ENCODE measurements at places on chromosomes 3 and 15. TPM values are rescaled to one million over a fixed set of nuclear protein-coding genes. Genes with fewer than 3 reads are reported as not detected.
A peak's percentile ranks its signal among the peaks of the same experiment; 100 is the strongest.

Gene SLC30A4
- 2.0 TPM for total RNA-seq

Gene FETUB
- total RNA-seq: not detected

Gene GOLGA6D
- 0.27 TPM for total RNA-seq

Gene ARHGAP11A
- total RNA-seq: 32.8 TPM

Gene TIMP4
- 0.28 TPM for total RNA-seq

Gene OR5K3
- not detected for total RNA-seq

Gene GUCA1C
- not detected for total RNA-seq

Gene MNS1
- 25.5 TPM for total RNA-seq

Gene GHSR
- total RNA-seq: not detected

Gene CACNA2D2
- not detected for total RNA-seq

Gene AGTR1
- not detected for total RNA-seq

Gene CNTN6
- total RNA-seq: not detected

DNA sequence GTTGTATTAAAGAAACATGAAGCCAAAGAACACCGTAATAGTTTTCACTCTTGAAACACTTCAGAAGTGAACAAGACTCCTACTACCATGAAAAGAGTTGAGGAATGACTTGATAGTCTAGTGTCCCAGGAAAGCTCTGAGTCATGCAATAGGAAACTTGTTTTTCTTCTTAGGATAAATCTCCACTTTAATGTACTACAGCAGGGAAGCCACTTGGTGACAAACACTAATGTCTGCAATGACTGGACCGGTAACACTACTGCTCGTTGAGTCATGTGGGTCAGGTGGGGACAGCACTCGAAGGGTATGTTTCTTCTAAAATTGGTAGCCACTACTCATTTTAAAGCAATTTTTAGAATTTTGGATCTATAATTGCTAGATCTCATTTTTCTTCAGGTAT lies 291.7 kb upstream of the CNTN3 start:
- H3K4me3 ChIP-seq: no peak overlapping the region
- H3K27me3 ChIP-seq: no peaks in the 10 kb centered on the region
- no peaks in the 10 kb centered on the region for H3K36me3 ChIP-seq
- no peak overlapping the region for H3K27ac ChIP-seq
- H3K4me1 ChIP-seq: no peaks in the 10 kb centered on the region

DNA sequence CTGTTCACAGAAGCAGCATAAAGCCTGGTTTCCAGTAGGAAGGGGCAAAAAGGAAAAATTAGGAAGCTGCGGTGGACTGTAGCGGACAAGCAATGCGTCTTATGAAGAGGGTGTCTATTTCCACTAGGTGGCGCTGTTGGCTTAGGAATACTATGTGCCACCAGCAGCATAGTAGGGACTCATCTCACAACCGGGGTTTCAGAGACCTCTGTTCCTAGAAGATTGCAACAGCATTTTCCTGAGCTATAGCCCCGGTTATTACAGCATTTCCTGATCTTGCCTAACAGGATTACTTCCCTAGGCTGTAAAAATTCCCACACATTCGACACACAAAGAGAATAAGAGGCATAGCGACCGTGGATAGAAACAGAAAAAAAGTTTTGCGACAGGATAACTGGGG lies 683.0 kb downstream of the TBL1XR1 start:
- no peaks in the 10 kb centered on the region for H3K4me1 ChIP-seq
- no peaks in the 10 kb centered on the region for H3K27me3 ChIP-seq
- DNase-seq: peak; percentile 37
- H3K36me3 ChIP-seq: no peaks in the 10 kb centered on the region

- H3K27ac ChIP-seq: peak overlapping the region; percentile 11
- peaks cover 13% of the 10 kb centered on the region for H3K36me3 ChIP-seq
- H3K4me1 ChIP-seq: peaks cover 66% of the 10 kb centered on the region
- no peak overlapping the region for H3K4me3 ChIP-seq
Observed at GRCh38 chr3:185423178-185423577, 60.2 kb downstream of the MAP3K13 start.

GRCh38 chr3:18177271-18177670 lies 247.9 kb downstream of the SATB1 start:
- DNase-seq: peak; percentile 21
- H3K36me3 ChIP-seq: no peaks in the 10 kb centered on the region
- no peaks in the 10 kb centered on the region for H3K27me3 ChIP-seq
- H3K27ac ChIP-seq: no peak overlapping the region
- no peaks in the 10 kb centered on the region for H3K4me1 ChIP-seq

- peaks cover 10% of the 10 kb centered on the region for H3K4me1 ChIP-seq
- DNase-seq: peak; percentile 45
- no peaks in the 10 kb centered on the region for H3K36me3 ChIP-seq
- H3K27ac ChIP-seq: no peak overlapping the region
- no peaks in the 10 kb centered on the region for H3K27me3 ChIP-seq
- no peak overlapping the region for H3K4me3 ChIP-seq
Observed at GRCh38 chr15:50148362-50148963, 29.4 kb upstream of the ATP8B4 start.

GRCh38 chr3:3589715-3590130 lies 209.5 kb upstream of the LRRN1 start:
- H3K27ac ChIP-seq: no peak overlapping the region
- no peak for DNase-seq
- no peaks in the 10 kb centered on the region for H3K4me1 ChIP-seq
- H3K27me3 ChIP-seq: no peaks in the 10 kb centered on the region
- H3K36me3 ChIP-seq: no peaks in the 10 kb centered on the region

GRCh38 chr3:180420804-180421203 lies 181.2 kb upstream of the TTC14 start:
- H3K27ac ChIP-seq: peak overlapping the region; percentile 30
- peaks cover 51% of the 10 kb centered on the region for H3K4me1 ChIP-seq
- H3K27me3 ChIP-seq: no peaks in the 10 kb centered on the region
- H3K4me3 ChIP-seq: no peak overlapping the region
- DNase-seq: no peak
- H3K36me3 ChIP-seq: peaks cover 6% of the 10 kb centered on the region

DNA sequence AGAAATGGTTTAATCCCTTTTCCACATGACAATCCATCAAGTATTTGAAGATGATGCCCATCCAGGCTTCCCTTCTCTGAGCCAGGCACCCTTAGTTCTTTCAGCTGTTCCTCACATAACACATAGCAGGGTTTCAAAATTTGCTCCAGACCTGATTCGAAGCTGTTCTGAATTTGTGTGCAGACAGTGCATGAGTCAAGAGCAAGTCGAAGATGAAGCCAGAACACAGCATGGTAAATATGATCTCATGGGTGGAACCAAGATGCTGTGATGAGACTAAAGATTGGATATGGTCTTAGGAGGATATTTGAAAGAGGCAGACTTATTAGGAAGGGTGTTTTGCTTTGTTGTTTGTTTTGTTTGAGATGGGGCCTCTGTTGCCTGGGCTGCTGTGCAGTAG lies 32.6 kb upstream of the PDE8A start:
- no peaks in the 10 kb centered on the region for H3K36me3 ChIP-seq
- H3K27me3 ChIP-seq: no peaks in the 10 kb centered on the region
- no peak for DNase-seq
- H3K27ac ChIP-seq: no peak overlapping the region

GRCh38 chr3:52234516-52235447 lies 4.2 kb downstream of the TWF2 start:
- DNase-seq: no peak
- peaks cover 58% of the 10 kb centered on the region for H3K36me3 ChIP-seq
- peaks cover 7% of the 10 kb centered on the region for H3K4me1 ChIP-seq

GRCh38 chr3:100941041-100941440 lies 52.2 kb downstream of the ABI3BP start:
- H3K4me3 ChIP-seq: no peak overlapping the region
- H3K27me3 ChIP-seq: no peaks in the 10 kb centered on the region
- DNase-seq: no peak

- H3K4me1 ChIP-seq: peaks cover 7% of the 10 kb centered on the region
- peaks cover 26% of the 10 kb centered on the region for H3K27me3 ChIP-seq
- H3K36me3 ChIP-seq: no peaks in the 10 kb centered on the region
Observed at GRCh38 chr3:138003069-138003468, 6.9 kb upstream of the CLDN18 start.

DNA sequence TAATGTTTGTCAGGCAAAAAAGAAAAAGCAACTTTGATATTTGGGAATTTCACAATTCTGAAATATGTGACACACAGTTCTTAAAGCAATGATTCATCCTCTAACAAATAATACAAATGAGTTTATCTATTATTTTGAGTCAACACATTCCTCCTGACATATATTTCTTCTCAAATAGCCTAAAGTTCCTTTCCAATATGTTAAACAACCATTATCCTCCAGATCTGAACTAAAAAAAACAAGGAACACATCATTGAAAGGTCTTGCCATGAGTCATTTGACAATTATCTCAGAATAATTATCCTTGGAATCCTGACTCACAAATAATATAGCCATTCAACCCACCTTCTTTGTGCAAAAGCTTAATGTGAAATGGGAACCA lies 208.7 kb upstream of the CDIN1 start:
- H3K4me3 ChIP-seq: no peak overlapping the region
- peaks cover 8% of the 10 kb centered on the region for H3K4me1 ChIP-seq
- DNase-seq: no peak
- H3K27ac ChIP-seq: no peak overlapping the region

DNA sequence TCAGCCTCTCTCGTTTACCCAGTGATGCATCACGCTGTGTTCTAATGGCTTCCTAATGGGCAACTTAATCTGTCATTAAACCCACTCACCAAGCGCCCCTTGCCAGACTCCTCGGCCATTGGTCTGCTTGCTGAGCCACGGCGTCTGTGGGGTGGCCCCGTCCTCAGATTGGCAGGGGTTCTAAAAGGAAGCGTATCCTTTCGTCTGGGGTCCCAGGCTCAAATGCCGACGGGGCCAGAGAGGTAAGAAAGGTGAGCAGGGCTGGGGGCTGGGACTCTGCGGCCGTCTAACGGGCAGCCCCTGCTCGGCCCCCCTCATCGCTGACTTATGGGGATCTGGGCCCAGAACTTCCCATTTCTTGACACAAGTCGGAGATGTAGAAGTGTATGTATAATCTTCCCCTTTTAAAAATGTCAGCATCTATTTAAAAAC lies 315.1 kb upstream of the PROK2 start:
- H3K4me1 ChIP-seq: peaks cover 25% of the 10 kb centered on the region
- H3K27me3 ChIP-seq: peaks cover 81% of the 10 kb centered on the region
- no peaks in the 10 kb centered on the region for H3K36me3 ChIP-seq
- H3K4me3 ChIP-seq: no peak overlapping the region
- no peak for DNase-seq

DNA sequence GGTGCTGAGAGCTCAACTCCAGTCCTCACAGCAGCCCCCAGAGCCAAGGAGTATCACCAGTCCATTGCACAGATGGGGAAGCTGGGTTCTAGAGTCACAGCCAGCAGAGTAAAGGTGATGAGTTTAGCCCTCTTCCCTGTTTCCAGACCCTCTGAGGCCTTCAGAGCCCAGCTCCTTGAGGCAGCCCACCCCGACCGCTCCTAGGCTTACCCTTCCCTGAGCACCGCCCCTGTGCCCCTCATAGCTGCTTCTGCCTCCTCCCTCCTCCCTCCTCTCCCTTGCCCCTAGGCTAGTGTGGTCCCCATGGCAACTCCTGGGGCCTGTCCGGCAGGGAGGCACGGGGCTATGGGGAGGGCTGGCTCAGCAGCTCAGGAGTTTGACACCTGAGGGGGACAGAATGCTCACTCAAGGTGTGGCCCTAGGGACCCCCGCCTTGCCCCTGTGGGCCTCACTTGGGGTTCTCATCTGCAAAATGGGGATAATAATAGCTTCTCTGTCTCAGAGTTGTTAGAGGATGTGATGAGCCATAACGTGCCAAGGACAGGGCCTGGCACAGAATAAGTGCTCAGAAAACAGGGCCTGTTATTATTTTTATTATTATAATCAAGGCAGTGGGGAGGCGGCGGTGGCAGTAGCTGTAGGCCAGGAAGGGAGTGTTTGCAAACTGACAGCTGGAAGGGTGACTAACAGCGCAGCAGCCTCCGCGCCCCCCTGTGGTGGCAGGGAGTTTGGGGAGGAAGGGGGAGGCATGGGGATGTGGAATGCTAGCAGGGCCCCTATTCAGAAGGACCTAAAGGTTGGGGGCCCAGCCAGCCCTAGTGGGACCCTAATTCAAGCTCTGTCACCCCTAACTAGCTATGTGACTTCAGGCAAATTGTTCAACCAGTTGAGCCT lies 11.5 kb downstream of the CSK start:
- H3K4me3 ChIP-seq: no peak overlapping the region
- peaks cover 25% of the 10 kb centered on the region for H3K4me1 ChIP-seq
- DNase-seq: no peak
- H3K27me3 ChIP-seq: no peaks in the 10 kb centered on the region
- H3K27ac ChIP-seq: no peak overlapping the region
- H3K36me3 ChIP-seq: peaks cover 10% of the 10 kb centered on the region

DNA sequence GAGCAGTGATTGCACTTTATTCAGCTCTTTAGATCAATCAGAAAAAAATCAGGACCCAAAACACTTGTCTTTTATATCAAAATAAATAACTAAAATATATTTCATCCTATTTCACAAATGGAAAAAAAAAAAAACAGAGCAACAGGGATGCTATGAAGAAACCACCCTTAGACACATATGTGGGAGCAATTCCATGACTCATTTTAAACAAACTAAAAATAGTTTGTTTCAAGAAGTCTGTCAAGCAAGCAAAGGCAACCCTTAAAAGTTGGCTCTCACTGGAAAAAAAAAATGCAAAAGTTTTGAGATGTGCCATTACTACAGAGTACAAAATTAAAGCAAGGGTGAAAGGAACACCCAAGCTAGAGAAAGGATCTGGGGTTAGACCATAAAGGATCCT lies 5.7 kb downstream of the ATP13A3 start:
- no peaks in the 10 kb centered on the region for H3K27me3 ChIP-seq
- peaks cover 27% of the 10 kb centered on the region for H3K4me1 ChIP-seq
- no peak overlapping the region for H3K27ac ChIP-seq
- no peak for DNase-seq
- H3K36me3 ChIP-seq: peaks cover 36% of the 10 kb centered on the region

GRCh38 chr3:11611341-11611799 lies 32.3 kb downstream of the VGLL4 start:
- H3K27me3 ChIP-seq: no peaks in the 10 kb centered on the region
- no peak overlapping the region for H3K4me3 ChIP-seq
- DNase-seq: no peak
- H3K36me3 ChIP-seq: no peaks in the 10 kb centered on the region
- H3K27ac ChIP-seq: no peak overlapping the region

- no peak overlapping the region for H3K27ac ChIP-seq
- no peaks in the 10 kb centered on the region for H3K4me1 ChIP-seq
- DNase-seq: no peak
Observed at GRCh38 chr3:176590722-176591121, 606.6 kb downstream of the TBL1XR1 start.

- peaks cover 43% of the 10 kb centered on the region for H3K4me1 ChIP-seq
- DNase-seq: peak; percentile 63
- no peak overlapping the region for H3K4me3 ChIP-seq
- no peaks in the 10 kb centered on the region for H3K27me3 ChIP-seq
Observed at GRCh38 chr15:90482124-90483011, 47.4 kb upstream of the CRTC3 start.

GRCh38 chr15:59738676-59739075 lies 49.6 kb upstream of the BNIP2 start:
- H3K36me3 ChIP-seq: no peaks in the 10 kb centered on the region
- no peak for DNase-seq
- H3K4me3 ChIP-seq: no peak overlapping the region
- H3K4me1 ChIP-seq: peaks cover 7% of the 10 kb centered on the region
- no peak overlapping the region for H3K27ac ChIP-seq

- H3K36me3 ChIP-seq: peaks cover 4% of the 10 kb centered on the region
- no peak for DNase-seq
- H3K27me3 ChIP-seq: no peaks in the 10 kb centered on the region
Observed at GRCh38 chr15:34883633-34884032, 85.9 kb downstream of the AQR start.

All from Calu3 (cell line).